PC-3 (cell line): ENCODE measurements at places on chromosomes 11 and 22. TPM values are rescaled to one million over a fixed set of nuclear protein-coding genes. Genes with fewer than 3 reads are reported as not detected.

TMEM191C gene
- 6.4 and 6.7 TPM in 2 replicates for total RNA-seq

ACR gene
- total RNA-seq: not detected in 2 replicates

THY1 gene
- not detected in 2 replicates for total RNA-seq

HMOX1 gene
- 14.5 and 16.5 TPM in 2 replicates for total RNA-seq

DNA sequence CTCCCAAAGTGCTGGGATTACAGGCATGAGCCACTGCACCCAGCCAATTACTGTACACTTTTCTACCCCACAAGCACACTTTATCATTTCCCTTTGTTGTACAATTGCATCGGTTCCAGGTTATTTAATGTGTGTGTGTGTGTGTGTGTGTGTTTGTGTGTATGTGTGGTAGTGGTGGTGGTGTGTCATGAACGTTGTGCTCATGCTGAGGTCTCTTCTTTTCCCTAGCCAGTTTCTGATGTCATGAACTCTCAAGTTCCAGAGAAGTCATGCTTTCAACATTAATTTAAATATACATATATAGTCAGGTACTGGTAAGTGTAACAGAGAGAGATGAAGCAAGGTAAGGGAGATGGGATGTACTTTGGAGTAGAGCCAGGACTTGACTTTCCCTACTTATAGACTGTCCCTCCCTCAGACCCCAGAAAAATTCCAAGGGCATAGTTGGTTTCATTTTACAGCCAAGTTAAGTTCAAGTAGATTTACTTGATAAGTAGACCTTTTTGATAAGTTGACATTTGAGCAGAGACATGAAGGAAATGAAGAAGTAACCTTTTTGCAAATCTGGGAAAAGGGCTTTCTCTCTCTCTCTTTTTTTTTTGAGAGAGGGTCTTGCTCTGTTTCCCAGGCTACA, 42.7 kb downstream of the WEE1 start:
- H3K27me3 ChIP-seq: no peaks in the 10 kb centered on the region
- H3K4me3 ChIP-seq: no peak overlapping the region
- no peaks in the 10 kb centered on the region for H3K36me3 ChIP-seq
- DNase-seq: no peak
- no peak overlapping the region for H3K27ac ChIP-seq

DNA sequence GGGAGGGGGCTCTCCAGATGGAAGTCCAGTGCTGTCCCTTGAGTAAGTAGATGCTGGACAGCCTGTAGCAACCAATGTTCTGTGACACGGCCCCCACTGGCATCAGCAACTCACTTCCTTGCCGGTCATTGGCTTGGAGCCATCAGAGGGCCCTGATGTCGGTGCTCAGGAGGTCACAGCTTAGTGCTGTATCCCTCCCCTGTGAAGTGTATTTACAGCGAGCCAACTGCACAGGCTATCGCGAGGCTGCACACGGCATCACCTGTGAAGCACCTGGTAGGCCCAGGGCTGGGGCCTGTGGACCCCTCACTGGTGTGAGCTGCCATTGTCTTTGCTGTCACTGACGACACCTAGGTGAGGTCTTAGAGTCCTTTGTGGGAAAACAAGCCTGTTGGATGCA, 13.4 kb upstream of the ACR start:
- DNase-seq: no peak
- H3K4me1 ChIP-seq: no peaks in the 10 kb centered on the region
- no peaks in the 10 kb centered on the region for H3K36me3 ChIP-seq
- no peak overlapping the region for H3K27ac ChIP-seq

DNA sequence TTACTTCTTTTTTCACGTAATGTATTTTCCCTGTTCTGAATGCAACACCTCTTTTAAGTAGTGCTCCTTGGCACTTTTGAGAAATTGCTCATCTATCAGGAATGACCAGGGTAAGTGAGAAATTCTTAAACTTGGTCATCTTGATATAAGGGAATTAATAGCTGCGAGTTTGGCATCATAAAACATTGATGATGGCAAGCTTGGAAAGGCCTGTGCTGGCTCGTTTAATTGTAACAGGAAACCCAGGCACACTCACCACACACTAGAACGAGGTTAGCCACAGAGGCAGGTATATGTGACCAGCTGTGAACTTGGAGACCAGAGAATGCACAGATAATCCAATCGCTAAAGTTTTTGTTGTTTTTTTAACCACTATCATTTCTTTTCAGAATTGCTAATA, 24.3 kb downstream of the FAM118A start:
- no peaks in the 10 kb centered on the region for H3K4me1 ChIP-seq
- H3K27ac ChIP-seq: no peak overlapping the region
- no peak overlapping the region for H3K4me3 ChIP-seq
- no peaks in the 10 kb centered on the region; the same call in 1 of the 2 replicates for H3K36me3 ChIP-seq

GRCh38 chr11:109680127-109680526, 258.1 kb downstream of the C11orf87 start:
- no peaks in the 10 kb centered on the region for H3K36me3 ChIP-seq
- peak; percentile 19 for DNase-seq

DNA sequence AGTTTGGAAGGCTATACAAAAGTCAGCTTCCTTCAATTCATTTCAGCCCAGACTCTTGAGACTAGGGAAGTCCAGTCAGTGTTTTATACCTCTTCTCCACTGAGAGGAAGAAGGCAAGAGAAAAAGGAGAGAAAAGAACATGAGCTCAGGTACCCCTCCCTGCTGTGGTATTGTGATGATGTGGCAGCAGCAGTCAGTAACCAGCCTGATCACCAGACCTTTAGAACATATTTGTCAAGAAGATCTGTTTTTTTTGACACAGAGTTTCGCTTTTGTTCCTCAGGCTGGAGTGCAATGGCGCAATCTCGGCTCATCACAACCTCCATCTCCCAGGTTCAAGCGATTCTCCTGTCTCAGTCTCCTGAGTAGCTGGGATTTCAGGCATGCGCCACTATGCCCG, 21.2 kb upstream of the RPS13 start:
- H3K4me1 ChIP-seq: no peaks in the 10 kb centered on the region
- no peaks in the 10 kb centered on the region for H3K27me3 ChIP-seq
- no peak overlapping the region for H3K27ac ChIP-seq
- H3K4me3 ChIP-seq: no peak overlapping the region
- no peak for DNase-seq

GRCh38 chr11:73942010-73942409, 8.8 kb upstream of the DNAJB13 start:
- no peak for DNase-seq
- no peak overlapping the region for H3K27ac ChIP-seq
- H3K4me1 ChIP-seq: no peaks in the 10 kb centered on the region
- no peaks in the 10 kb centered on the region for H3K27me3 ChIP-seq
- H3K4me3 ChIP-seq: no peak overlapping the region
- peaks cover 12% of the 10 kb centered on the region; the same call in 1 of the 2 replicates for H3K36me3 ChIP-seq

DNA sequence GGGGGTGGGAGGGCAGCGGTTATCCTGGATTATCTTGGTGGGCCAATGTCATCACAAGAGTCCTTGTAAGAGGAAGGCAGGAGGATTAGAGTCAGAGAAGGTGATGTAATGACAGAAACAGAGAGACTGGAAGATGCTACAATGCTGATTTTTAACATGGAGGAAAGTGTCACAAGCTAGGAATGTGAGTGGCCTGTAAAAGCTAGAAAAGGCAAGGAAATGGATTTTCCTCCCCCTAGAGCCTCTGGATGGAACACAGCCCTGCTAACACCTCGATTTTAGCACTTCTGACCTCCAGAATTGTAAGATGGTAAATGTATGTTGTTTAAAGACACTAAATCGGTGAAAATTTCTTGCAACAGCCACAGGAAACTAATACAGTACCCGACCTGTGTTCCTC, 109.3 kb downstream of the MN1 start:
- H3K27me3 ChIP-seq: no peaks in the 10 kb centered on the region
- no peak overlapping the region for H3K4me3 ChIP-seq
- H3K36me3 ChIP-seq: no peaks in the 10 kb centered on the region
- no peak overlapping the region for H3K27ac ChIP-seq

GRCh38 chr11:100769165-100769564, 82.1 kb downstream of the ARHGAP42 start:
- no peak overlapping the region; the same call in 1 of the 2 replicates for H3K27ac ChIP-seq
- H3K4me1 ChIP-seq: peaks cover 9% of the 10 kb centered on the region
- peaks cover 6% of the 10 kb centered on the region; the same call in 1 of the 2 replicates for H3K36me3 ChIP-seq
- H3K4me3 ChIP-seq: no peak overlapping the region
- DNase-seq: no peak
- no peaks in the 10 kb centered on the region for H3K27me3 ChIP-seq

DNA sequence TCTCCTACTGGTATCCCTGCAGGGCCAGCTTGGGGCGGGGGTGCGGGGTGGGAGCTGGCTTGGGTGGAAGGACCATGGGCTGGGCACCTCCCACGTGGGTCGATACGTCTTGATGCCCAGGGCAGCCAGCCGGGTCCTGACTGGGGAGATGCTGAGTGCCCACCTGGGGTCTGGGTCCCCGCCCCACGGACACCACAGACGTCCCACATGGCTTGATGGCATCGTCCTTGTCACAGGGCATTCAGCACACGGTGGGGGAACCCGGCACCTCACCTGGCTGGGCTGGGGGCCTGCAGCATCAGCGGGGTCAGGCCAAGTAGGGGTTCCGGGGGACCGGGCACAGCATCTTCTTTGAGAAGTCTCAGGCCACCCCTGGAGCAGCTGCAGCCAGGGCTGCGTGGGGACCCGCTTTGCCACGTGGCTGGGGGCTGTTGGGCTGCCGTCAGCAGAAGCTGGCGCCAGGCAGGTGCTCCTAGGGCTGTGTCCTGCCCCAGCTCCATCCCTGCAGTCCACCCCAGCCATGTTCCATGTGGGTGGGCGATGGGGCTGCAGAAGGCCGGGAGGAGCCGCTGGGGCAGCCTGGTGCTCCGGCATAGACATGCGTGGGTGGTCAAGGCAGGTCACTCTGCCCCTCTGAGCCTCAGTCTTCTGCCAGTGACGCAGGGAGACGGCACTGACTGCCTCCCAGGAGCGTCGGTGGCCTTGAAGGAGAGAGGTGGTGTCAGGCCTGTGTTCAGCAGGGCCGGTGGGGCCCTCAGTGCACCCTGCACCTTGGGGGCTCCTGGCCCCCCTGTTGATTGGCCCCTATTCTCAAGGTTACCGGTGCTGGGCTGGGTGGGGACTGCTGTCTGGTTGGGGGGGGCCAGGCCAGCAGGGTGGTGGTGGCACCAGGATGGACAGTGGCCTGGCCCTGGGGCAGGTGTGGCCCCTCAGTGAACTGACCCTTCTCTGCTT, 8.4 kb downstream of the SELENOO start:
- no peak overlapping the region for H3K4me3 ChIP-seq
- DNase-seq: no peak
- H3K27me3 ChIP-seq: no peaks in the 10 kb centered on the region
- H3K27ac ChIP-seq: no peak overlapping the region

DNA sequence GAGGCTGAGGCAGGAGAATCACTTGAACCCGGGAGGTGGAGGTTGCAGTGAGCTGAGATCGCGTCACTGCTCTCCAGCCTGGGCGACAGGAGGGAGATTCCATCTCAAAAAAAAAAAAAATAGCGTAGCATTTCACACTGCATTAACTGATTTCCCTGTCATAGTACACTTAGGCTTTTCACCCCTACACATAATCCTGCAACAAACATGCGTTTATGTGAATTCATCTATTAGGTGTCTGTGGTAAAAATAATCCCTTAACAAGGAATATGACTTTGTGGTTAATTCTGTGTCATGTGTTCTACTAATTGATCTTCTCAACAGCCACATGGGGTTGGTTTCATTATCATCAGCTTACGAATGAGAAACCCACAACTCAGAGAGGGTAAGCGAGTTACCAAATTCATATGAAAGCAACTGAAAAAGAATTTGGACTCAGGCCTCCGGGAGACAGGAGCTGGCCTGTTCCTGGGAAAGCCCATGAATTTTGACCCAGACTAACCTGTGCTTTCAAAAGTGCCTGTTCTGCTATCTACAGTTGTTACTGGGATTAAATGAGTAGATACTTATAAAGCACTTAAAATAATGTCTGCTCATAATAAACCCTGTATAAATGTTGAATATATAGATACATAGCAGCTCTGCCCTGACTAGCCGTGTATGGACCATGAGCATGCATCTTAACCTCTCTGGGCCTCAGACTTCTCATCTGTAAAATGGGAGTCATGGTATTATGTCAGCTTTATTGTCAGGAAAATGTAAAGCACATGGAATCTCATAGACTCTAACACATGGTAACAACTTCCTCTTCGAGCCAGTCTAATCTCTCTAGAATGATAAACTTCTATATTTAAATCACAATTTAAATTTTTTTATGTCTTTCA, 36.6 kb downstream of the KCNJ1 start:
- H3K27ac ChIP-seq: no peak overlapping the region
- H3K4me3 ChIP-seq: no peak overlapping the region
- no peak for DNase-seq
- H3K36me3 ChIP-seq: no peaks in the 10 kb centered on the region

DNA sequence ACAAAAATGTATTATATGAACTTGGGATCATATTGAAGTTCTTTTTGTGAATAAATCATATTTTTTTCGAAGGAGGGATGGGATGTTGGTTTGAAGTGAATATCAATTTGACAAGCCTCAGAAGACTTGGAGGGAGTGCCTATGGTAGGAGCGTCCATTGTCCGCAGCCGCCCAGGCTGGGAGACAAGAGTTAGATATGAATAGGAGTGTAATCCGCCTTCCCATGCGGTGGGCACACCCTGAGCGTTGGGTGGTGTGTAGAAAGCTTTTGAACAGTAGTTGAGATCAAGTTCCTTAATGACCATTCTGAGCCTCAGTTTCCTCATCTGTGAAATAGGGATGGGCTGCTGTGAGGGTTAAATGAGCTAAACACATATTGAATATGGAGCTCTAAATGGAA, 7.0 kb downstream of the CD82 start:
- H3K36me3 ChIP-seq: no peaks in the 10 kb centered on the region
- H3K27ac ChIP-seq: no peak overlapping the region
- no peak overlapping the region for H3K4me3 ChIP-seq
- H3K4me1 ChIP-seq: peaks cover 20% of the 10 kb centered on the region
- H3K27me3 ChIP-seq: no peaks in the 10 kb centered on the region

GRCh38 chr22:39055658-39056057, 15.0 kb downstream of the APOBEC3F start:
- no peak for DNase-seq
- no peaks in the 10 kb centered on the region for H3K27me3 ChIP-seq
- H3K27ac ChIP-seq: no peak overlapping the region
- no peaks in the 10 kb centered on the region for H3K4me1 ChIP-seq
- H3K4me3 ChIP-seq: no peak overlapping the region

DNA sequence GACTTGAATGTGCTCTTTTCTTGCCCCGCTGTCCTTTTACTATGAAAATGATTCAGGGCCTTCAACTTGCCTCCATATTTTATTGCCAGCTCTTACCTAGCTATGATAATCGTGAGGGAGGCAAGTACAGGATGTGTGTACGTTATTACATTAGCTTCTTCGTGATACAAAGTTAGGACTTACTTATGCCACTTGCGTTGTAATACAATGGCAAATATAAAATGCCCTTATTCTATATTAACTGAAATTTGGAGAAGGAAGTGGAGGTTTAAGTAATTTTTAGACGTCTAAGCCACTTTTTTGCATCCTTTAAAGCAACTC, 10.8 kb upstream of the CCT8L2 start:
- no peaks in the 10 kb centered on the region for H3K27me3 ChIP-seq
- no peak overlapping the region for H3K27ac ChIP-seq
- no peak overlapping the region for H3K4me3 ChIP-seq
- no peak for DNase-seq

GRCh38 chr22:20392983-20393704, 807 bp upstream of the ZNF74 start:
- H3K36me3 ChIP-seq: no peaks in the 10 kb centered on the region
- H3K27me3 ChIP-seq: no peaks in the 10 kb centered on the region
- peaks cover 18% of the 10 kb centered on the region for H3K4me1 ChIP-seq
- no peak for DNase-seq
